ENCODE measurements at places on chromosomes 2 and 18.

GRCh38 chr2:165470361-165470760, 863 bp downstream of the CSRNP3 start:
- no peak for DNase-seq

DNA sequence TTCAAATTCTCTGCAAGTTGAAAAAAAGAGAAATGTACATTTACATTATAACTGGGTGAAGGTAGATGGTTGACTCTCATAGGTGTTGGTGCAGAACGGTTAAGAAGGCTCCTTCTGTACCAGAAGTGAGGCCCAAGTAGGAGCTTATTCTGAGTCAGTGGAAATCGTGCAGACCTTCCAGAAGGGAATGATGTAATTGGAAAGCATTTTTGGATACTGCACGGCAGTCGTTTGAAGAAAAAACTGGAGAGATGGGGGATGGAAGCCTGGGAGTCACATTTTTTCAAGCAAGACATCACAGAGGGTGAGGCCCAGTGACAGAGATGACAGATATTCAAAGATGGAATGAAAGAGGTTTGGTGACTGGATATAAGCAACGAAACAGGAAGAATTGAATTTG, 39.4 kb downstream of the HRH4 start:
- no peak for DNase-seq

- DNase-seq = no peak
Measured at GRCh38 chr2:50215736-50216135, 816.2 kb downstream of the NRXN1 start.

DNA sequence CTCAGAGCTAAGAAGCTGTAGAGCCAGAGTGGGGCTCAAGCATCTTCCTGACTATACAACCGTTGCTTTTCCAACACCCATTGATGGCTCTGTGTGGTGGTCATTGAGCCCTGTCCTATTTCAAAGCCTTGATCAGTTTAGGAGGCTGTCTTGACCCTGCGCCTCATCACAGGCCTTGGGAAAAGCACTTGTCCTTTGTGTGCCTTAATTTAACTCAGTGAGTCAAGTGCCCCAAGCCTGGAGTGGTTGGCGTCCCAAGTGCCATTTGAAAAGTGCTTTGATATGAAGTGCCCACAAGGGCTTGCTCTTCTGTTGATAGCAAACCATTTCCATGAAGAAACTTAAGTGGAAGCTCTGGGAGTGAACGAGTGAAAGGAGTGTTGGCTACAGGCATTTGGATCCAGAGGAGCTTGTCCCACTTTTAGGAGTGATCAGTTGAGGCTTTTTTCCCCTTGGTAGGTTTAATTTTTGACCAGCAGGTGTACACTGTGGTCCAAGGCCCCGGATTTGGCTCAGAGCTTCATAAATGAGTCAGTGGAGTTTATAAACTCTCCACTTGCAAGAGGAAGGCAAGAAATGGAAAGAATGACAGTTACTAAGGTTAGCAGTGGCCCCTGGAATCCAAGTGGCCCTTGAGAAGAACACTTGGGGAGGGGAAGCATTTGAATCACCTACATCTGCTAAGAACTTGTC, 50.3 kb downstream of the ACTR2 start:
- DNase-seq = no peak

DNA sequence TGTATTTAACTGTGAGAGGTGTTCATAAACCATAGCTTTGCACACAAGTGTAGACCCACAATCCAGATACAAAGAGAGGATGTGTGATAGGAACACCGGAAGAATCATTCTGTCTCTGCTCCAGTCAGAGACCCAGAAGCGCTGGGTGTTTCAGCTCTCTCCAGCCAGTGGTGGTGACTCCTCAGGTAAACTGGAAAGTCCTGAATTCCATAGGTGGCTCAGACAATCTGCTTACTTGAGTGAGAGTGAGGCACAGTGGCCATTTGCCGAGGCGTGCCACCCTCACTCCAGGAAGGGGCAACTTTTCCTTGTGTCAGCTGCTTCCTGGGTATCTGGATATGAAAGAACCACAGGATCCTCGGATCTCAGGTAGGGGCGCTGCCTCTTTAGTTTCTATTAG, 171.5 kb downstream of the KCNS3 start:
- DNase-seq = no peak
